ENCODE measurements at places on chromosomes 1 and 21.
A peak's percentile ranks its signal among the peaks of the same experiment; 100 is the strongest.

- no peak for DNase-seq
These were observed 486 bp downstream of the HSPA13 start for GRCh38 chr21:14382486-14382834.

DNA sequence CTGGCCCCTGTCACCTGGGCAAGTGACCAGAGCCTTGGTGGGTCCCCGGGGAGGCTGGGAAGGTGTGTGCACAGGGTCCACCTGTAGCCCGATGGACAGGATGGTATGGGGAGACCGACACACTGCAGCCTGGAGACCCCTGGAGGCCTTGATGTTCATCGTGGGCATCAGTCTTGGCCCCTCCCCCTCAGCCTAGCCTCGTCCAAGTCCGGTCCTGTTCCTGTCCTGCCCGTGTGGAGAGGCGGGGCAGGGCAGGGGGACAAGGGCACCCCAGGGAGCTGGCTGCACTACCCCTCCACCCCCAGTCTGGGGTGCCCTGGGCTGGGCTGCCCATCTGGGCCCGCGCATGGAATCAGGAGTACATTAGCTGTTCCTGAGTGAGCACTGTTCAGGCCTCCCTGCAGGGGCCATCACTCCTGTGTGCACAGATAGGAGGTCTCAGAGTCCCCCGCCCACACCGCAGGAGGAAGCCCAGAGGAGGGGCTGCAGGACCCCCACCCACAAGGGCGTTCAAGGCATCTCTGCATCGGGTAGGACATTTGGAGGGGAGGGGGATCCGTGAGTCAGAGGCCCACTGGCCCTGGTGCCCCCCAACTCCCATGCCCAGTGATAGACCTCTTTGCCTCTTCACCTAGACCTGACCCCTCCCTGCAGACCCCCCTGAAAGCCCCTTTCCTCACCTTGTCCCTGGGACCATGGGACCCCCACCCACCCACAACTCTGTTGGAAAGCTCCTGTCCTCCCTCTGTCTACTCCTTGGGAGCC, 63.2 kb downstream of the WNT9A start:
- no peak for DNase-seq

DNA sequence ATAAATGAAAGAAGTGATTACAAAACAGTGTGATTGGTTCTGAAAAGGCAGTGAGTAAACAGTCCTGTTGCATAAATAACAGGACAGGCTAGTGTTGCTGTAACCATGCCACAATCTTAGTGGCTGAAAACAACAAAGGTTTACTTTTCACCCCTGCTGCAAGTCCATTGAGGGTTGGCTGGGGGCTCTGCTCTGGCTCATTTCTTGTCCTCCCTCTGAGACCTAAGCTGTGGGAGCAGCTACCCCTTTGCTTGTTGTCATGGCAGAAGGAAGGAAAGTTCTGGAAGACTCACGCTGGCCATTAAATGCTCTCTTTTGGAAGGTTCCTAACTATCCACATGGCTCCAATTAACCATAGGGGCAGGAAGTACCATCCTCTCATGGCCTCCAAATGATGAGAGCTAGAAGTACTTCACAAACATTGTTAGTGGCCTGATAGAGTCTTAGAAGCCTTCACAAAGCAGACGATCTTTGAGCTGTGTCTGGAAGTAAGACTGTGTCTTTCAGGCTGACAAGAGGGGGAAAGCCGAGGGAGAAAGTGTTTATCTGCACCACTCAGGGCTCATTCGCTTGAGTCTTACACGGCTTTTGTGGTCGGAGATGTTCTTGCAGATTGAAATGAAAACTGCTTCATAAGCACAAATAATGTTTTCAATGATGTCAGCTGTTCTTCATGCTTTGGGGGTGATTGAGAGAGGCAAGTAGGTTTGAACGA, 11.9 kb downstream of the RCSD1 start:
- no peak for DNase-seq

DNA sequence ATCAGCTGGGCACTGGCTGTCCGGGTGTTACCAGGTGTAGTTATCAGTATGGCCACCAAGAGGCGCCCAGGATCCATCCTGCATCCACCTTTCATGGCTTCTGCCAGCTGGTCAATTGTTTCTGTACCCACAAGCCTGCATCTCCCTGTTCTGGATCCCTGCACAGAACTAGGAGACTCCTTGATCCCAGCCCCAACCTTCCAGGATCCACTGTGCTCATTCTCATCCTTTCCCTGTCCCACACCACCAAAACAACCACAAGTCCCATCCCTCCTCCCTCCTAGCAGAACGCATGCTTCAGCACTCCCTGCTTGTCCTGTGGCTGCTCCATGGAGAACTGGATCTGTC, 27.2 kb upstream of the FOXE3 start:
- DNase-seq: peak; percentile 24

DNA sequence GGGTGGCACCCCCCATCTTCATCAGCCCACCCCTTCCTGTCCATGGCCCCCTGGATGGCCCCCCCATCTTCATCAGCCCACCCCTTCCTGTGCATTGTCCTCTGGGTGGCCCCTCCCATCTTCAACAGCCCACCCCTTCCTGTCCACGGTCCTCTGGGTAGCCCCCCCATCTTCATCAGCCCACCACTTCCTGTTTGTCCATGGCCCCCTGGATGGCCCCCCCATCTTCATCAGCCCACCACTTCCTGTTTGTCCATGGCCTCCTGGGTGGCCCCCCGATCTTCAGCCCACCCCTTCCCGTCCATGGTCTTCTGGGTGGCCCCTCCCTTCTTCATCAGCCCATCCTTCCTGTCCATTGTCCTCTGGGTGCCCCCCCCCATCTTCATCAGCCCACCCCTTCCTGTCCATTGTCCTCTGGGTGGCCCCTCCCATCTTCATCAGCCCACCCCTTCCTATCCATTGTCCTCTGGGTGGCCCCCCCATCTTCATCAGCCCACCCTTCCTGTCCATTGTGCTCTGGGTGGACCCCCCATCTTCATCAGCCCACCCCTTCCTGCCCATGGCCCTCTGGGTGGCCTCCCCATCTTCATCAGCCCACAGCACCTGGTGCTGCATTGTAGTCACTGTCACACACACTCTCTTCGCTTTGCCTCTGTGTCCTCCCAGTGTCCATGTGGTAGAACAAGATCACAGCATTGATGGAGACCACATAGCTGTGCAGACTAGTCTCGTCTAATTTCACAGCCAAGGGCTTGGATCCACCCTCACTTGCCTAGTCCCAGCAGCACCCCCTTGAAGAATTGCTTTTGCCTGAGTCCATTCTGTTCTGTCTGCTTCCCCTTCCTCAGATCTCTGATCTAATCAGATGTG, 95.9 kb downstream of the PCBP3 start:
- no peak for DNase-seq

DNA sequence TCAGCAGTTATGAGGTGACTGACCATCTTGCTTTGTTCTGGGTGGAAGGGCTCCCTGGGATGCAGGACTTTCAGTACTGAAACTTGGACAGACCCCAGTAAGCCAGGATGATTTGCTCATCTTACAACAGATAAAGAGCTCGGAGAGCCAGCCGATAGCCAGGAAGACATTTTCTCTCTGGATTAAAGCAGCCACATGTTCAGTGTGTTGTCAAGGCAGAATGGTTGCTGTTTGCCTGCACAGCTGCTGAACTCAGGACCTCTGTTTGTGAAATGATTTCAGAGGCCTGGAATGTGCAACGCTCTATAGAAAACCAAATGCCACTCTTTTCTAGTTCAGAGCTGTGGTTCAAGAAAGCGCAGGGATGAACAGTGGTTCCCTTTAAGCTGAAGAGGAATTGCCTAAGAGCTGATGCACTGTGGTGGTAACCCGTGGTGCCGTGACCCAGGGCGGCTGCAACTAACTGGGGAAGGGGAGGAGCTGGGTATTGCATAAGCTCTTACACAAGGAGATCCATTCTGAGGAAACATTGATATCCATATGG, 40.7 kb downstream of the CASQ2 start:
- DNase-seq: no peak

DNA sequence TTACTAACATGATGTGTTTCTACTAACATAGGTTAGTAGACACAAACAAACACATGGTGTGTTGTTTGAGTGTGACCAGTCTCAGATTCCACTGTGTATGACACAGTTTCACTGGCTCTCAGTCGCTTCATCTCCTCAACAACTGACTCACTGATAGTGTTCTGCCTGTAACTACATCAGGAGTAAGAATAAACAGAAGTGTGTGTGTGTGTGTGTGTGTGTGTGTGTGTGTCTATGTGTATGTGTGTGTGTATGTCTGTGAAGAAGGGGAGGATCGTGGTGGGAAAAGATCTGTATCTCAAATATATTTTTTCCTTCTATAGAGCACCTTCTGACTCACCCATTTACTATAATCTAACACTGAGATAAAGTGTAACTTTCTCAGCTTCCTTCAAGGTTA, 391.0 kb downstream of the PTPRC start:
- no peak for DNase-seq

GRCh38 chr1:239155466-239156091, 230.8 kb upstream of the CHRM3 start:
- DNase-seq: no peak

- no peak for DNase-seq
These were observed 46.9 kb downstream of the STPG1 start for GRCh38 chr1:24366707-24367106.

DNA sequence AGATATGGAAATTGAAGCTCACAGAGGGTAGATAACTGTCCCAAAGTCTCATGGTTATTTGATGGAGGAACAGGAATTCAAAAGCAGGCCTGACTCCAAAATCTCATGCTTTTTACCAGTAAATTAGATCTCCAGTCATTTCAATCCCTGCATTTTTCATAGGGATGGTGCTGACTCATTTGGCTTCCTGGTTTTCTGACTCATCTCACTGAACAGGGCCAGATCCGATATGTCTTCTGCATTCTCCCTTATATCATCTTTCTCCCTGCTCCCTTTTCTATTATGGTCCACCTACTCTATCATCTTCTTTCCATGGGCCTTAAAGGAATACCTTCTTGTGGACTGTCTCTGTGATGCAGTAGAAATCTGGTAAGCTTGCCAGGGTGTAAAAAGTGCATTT, 187.2 kb downstream of the FGGY start:
- no peak for DNase-seq

GRCh38 chr1:232421143-232421796, 208.7 kb downstream of the SIPA1L2 start:
- DNase-seq: peak; percentile 88

DNA sequence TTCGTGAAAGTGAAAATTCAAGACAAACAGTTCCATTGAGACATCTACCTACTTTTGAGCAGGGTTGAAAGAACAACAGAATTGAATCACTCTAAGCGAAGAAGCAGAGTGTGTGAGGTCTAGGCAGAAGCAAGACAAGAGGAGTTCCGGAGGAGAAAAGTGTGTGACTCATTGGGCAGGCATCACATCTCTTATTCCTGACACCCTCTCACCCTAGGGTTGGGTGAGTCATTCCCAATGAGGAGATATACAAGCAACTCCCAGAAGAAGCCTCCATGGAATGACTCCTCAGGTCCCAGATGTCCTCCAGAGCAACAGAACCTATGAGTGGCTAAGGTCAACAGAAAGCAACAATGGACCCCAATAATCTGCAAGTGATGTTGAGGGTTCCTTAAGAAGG, 138.1 kb downstream of the TPR start:
- no peak for DNase-seq

DNA sequence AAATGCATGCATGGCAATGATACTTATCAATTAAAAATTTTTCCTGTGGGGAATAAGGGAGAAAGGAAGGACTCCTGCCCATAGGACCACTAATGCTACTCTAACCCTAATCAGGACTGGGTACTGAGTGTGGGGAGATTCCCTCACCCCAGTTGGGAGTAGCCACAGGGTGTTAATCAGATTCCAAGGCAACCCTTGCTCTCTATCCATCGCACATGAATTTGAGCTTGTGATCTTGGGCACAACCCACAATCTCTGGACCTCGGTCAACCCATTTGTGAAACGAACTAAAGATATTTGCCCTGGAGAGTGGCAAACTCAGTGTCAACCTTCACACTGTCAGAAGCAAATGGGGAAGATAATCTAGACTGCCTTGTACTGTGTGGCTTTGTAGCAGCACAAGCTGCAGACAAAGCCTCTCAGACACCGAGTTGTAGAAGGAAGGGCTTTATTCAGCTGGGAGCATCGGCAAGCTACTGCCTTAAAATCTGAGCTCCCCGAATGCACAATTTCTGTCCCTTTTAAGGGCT, 69.5 kb downstream of the SERINC2 start:
- no peak for DNase-seq

DNA sequence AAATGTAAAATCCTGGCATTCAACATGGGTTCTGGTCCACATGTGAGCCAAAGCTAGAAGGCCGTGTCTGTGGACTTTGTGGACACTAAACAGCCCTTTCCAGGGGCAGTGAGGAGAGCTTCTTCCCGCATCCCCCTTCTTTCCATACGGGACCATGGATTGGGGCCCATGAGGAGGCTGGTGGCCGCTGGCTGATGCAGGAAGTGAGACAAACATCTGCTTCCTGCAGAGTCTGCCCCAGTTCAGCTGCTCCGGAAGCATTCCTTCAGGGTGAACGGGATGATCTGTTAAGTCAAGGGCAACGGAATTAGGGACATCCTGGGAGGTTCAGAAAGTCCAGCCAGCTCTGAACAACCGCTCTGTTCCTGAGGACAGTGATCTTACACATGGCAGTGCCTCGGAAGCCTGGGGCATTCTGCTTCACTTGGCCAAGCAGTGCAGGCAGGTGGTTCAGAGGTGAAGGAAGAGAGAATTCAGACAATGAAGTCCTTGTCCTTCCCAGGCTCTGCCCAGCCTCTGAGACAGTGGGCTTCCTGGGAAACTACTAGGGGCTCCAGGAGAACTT, 1.5 kb downstream of the CA6 start:
- no peak for DNase-seq

DNA sequence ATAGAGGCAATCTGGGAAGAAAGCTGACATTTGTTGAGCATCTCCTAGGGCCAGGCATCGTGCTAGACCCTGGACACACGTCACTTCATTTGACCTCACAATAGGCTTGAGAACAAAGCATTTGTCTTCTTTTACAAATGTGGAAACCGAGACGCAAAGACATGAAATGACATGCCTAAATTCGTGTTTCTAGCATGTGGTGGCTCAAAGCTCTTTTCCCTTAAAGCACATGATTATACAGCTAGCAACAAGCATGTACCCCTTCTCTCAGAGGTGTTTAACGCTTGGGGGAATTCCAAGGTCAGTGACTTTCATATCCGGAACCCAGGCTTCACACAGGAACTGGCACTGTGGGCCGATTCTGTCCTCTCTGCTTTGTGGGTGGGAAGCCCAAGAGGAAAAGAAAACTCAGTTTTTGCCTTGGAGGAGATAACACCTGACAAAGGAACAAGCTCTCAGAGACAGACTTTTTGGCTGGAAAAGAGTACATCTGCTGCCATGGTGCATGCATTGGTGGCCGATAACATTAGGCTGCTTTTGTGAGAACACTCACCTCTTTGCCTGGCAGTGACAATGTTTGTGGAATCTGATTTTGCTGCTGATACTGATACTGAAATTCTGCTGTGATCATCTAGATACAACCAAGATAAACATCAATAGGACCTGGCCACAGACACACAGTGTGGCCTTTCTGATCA, 15.4 kb upstream of the CD2 start:
- no peak for DNase-seq

GRCh38 chr1:2807678-2808385, 6.3 kb upstream of the TTC34 start:
- no peak for DNase-seq

GRCh38 chr1:197787623-197788536, 12.6 kb upstream of the DENND1B start:
- no peak for DNase-seq

- peak; percentile 11 for DNase-seq
These were observed 301.2 kb upstream of the SPAG17 start for GRCh38 chr1:118486199-118486598.

- no peak for DNase-seq
These were observed 50.9 kb downstream of the PTPN14 start for GRCh38 chr1:214500340-214501055.

Measured in NCI-H146 (cell line).